SK-N-MC (cell line): ENCODE measurements at places on chromosomes 16 and 17.

GRCh38 chr17:40824015-40824832, 1.8 kb upstream of the KRT10 start:
- DNase-seq: no peak

GRCh38 chr17:73365301-73365874, 53.6 kb upstream of the CDC42EP4 start:
- no peak for DNase-seq

- no peak for DNase-seq
These were observed 158.6 kb upstream of the ELAC2 start for GRCh38 chr17:13176436-13176835.

GRCh38 chr17:11561702-11562101, 36.6 kb upstream of the DNAH9 start:
- DNase-seq: no peak

DNA sequence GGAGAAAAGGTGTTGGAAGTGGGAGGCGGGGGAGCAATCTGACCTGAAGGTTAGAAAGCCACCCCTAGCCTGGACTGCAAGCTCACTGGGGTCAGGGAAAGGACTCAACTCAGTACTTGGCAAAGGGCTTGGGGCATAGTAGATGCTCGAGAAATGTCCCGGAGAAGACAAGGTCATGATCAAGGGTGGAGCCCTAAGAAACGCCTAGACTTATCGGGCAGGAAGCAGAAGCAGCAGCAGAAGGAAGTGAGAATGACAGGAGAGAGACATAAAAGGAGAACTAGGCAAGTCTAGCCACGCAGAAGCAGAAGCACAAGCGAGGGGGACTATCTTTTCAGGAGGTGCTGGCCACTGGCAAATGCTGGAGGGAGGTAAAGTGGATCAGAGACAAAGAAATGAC, 10.2 kb downstream of the COTL1 start:
- no peak for DNase-seq

GRCh38 chr17:27457360-27457715, 1.1 kb downstream of the KSR1 start:
- DNase-seq: no peak

DNA sequence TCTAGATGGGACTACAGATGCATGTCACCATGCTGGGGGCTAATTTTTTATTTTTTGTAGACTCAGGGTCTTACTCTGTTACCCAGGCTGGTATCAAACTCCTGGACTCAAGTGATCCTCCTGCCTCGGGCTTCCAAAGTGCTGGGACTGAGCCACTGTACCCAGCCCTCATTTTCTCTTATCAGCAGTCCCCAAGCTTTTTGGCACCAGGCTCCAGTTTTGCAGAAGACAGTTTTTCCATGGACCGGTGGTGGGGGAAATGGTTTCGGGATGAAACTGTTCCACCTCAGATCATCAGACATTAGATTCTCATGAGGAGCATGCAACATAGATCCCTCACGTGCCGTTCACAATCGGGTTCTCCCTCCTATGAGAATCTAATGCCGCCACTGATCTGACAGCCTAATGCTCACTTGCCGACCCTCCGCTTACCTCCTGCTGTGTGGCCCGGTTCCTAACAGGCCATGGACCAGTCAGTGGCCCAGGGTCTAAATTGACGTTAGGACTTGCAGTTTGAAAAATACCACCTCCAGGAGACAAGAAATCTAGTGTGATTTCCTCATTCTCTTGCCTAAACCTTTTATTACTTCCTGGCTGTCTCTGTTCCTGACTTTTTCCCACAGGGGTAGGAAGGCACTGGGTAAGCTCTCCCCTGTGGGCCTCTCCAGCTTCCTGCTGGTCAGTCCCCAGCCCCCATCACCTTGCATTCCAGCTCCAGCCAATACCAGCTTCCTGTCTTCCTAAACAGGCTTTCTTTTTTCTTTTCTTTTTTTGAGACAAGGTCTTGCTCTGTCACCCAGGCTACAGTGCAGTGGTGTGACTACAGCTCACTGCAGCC, 9.3 kb upstream of the CNP start:
- no peak for DNase-seq

- DNase-seq: no peak
These were observed 78.5 kb upstream of the CLEC3A start for GRCh38 chr16:77943801-77944200.

DNA sequence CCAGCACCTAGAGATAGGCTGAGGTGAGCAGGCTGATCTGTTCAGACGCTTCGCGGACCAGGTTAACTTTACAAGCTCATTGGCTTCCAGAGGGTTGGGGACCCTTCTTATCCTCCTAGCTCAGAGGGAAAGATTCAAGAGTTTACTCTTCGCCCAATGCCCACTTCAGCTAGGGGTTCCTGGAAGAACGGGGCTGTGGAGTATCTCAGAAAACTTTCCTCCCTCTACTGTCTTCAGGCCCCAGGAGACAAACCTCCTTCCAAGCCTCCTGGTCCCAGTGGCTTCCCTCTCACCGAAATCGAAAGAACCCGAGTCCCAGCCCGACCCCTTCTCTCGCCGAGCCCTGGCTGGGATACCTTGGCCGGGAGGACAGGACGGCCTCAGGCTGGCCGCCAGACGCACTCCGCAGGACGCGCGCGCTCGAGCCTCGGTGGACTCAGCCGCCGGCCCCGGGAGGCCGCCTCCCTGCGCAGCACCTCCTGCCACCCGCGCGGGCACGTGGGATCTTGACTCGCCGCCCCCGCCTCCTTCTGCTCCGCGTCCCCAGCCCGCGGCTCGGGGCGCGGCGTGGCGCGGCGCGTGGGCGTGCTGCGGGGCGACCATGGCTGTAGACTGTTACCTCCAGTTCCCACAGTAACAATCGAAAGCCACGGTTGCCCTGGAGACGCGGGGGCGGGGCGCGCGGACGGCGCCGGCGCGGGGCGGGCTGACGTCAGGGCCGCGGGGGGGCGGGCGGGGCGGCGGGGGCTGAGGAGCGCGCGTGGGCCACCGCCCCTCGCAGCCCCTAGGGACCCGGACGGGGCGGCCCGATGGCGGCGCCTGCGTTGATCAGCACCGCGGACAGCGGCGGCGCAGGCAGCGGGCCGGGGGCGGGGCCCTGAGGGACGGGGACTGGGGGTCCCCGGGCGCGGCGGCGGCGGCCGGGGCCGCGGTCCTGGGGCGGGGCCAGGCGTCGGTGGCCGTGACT, 5.3 kb upstream of the HIC1 start:
- DNase-seq: no peak

- no peak for DNase-seq
These were observed 375.6 kb upstream of the SALL1 start for GRCh38 chr16:51526621-51527020.

DNA sequence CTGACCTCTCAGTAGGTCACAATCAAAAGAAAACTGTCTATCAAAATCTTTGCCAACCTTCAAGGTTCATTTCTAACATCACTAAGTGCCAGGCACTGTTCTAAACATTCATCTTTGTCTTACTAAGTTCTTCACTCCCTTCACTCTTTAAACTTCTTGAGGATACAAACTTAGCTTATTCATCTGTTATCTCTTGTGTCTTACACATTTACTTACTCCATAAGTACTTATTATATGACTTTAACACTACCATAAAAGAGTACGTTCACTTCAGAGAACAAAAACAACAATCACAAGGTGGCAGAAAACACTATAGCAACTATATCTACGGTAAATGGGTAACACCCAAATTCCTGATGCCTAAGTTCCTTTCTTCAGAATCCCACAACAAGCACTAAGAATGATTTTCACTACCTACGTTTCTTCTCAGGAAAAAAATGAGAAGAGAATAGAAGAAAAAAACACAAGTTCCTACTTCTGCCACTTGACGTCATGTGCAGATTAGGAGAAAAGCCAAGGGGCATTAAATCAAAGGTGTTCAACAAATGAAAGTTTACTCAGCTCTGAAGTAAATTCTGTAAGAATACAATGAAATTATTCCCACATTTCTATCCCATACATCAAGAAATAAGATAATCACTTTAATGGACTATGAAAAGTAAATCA, 29.2 kb downstream of the KANSL1 start:
- DNase-seq: no peak

DNA sequence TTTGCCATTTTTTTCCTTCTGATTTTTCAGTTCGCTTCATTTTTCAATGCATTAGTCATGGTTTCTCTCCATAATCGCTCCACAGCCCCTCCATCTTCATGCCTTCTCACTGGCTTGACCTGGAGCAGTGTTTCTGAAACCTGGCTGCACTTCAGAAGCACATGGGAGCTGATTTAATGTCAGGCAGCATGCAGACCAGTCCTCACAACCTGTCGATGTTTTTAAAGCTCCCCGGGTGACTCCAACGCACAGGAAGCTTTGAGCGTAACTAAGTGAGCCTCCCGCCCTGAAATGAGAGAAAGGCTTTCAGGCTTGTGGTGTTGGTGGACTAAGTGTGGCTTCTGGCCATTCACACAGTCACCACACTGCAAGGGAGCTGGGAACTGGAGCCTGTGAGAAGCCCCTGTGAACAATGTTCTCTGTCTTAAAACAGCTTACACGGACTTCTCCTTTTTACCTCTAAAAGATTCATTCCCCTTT, 16.8 kb upstream of the DRG2 start:
- DNase-seq: no peak

DNA sequence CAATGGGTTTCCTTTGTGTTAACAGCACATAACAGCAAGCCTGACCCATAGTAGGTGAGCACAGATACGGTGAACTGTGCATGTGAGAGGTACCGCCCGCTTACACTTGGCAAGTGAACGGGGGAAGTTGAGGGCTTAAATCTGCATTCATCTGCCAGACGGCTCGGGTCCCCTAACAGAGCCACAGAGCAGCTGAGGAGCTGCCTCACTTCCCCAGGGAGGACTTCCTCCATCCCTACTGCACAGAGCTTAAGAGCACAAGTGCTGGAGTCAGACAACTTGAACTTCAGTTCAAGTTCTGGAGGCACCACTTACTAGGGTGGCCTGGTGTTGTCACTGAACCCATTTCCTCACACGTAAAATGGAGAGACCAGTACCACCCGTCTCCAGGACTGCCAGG, 13.4 kb downstream of the RAB5C start:
- no peak for DNase-seq

DNA sequence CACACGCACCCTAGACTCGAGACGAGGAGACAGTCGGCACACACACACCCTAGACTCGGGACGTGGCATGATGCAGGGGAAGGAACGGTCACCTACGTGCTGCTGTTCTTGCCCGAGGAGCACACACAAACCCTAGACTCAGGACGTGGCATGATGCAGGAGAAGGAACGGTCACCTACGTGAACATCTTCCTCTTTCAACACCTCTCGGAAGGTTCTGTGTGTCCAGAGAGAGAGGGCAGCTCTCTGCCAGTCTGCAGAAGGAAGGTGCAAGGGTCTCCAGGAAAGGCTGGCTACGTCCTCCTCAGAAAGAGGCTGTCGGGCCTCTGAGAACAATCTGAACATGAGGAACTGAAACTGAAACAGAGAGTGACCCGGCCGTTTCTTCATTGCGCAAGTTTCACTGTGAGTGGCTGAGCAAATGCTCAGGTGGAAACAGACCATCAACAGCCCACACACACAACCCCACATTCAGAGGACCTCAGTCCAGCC, 43.4 kb downstream of the ZNF276 start:
- no peak for DNase-seq
